G401 (cell line): ENCODE measurements at places on chromosomes 2 and 18. TPM values are rescaled to one million over a fixed set of nuclear protein-coding genes. Genes with fewer than 3 reads are reported as not detected.

MLPH gene
- total RNA-seq = 0.55 and 1.6 TPM in 2 replicates

GALNT13 gene
- total RNA-seq = 10.5 and 22.8 TPM in 2 replicates

CCDC74B gene
- total RNA-seq = 71.6 and 76.7 TPM in 2 replicates

UGT1A9 gene
- not detected in 2 replicates for total RNA-seq

C2orf15 gene
- total RNA-seq = 2.4 TPM in 1 of 2 replicates, not detected in the other

TCF23 gene
- not detected in 2 replicates for total RNA-seq

DNA sequence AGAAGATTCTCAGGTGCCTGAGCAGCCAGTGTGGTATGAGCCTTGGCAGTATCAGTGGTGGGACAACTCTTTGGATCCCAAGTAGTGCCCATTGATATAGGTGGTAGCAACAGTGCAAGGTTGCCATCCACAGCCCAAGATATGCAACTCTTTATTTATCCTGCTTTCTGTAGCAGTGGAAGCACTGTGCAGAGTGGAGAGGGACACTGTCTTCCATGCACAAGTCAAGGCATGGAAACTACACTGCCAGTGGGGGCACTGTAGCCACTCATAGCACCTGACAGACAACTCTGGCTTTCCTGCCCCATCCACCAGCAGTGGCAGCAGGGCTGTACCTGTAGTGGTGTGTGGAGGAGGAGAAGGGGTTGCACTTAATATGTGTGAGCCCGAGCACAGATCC lies 409.6 kb upstream of the TMEFF2 start:
- DNase-seq = no peak

DNA sequence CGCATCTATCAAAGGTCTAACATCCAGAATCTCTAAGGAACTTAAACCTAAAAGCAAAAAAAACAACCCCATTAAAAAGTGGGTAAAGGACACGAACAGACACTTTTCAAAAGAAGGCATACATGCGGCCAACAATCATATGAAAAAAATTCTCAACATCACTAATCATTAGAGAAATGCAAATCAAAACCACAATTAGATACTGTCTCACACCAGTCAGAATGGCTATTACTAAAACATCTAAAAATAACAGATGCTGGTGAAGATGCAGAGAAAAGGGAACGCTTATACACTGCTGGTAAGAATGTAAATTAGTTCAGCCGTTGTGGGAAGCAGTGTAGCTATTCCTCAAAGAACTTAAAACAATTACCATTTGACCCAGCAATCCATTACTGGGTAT lies 38.0 kb downstream of the PPP3R1 start:
- no peak for DNase-seq

GRCh38 chr2:153891051-153891450 lies 19.3 kb downstream of the GALNT13 start:
- peak; percentile 50 for DNase-seq

DNA sequence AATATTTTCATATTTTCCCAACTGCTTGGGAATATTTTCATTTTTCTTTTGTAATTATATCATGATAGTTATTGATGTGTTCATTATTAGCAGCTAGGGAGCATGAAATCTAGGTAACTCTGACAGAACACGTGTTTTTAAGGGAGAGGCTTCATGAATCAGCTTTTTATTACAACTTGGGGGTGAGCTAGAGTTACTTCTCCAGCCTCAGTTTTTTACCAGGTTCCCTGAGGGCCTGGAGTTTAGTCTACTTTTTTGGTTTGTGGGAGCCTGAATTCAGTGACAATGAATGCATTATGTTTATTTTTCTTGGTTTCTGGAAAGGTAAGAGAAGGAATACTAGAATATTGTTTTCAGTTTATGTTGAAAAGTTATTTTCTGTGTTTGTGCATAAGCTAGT lies 18.0 kb downstream of the NAB1 start:
- no peak for DNase-seq

GRCh38 chr2:63018439-63018838 lies 32.2 kb upstream of the OTX1 start:
- DNase-seq = no peak

DNA sequence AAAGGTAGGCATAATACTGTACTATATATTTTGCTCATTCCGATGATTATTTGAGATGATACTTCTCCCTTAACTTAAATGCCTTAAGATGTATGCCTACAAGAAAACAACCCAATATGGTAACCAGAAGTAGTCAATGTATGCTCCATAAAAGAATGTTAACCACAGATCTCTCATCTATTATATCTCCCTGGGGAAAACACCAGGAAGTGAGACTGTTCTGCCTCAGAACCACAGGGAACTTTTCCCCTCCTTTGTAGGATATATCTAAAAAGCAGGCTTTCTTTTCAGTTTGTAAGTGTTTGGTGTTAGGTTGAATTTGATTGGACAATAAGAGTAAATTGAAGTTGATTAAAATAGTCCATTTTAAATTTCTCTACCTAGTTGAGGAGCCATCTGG lies 1160.5 kb upstream of the NXPH2 start:
- no peak for DNase-seq

DNA sequence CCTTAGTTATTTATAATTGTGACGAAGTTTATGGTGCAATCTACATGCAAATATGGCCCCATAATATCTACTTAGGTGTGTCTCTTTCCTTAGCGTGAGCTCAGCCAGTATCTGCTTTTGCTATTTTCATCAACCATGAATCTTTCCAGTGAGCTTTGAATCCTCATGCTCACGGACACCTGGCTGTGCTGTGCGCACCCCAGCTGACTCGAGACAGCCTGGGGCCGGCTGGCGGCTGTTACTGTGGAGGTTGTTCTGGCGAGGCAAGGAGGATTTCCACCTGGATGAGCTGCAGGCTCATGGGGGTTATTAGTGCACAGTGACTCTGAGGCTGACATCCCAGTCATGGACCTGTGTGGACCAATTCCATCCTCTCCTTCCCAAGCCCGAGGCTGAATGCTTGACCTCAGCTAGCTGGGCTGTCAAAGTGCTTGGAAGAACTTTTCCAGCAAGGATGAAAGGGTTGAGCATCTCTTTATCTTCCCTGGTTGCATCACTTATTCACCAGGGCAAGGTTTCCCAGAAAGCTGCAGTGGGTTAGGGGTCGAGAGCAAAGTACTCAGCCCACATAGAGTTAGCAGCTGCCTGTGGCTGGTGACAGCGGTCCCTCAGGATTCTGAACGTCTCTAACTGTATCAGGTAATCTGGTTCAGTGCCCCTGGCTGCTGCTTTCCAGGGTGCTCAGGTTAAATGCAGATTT lies 141.7 kb downstream of the ARL4C start:
- peak; percentile 49 for DNase-seq
